Activated CD4-positive, alpha-beta memory T cell treated with anti-CD3 and anti-CD28 coated beads for 36 hours (primary cell): ENCODE measurements at places on chromosomes 12 and 14. TPM values are rescaled to one million over a fixed set of nuclear protein-coding genes. Genes with fewer than 3 reads are reported as not detected.

DNA sequence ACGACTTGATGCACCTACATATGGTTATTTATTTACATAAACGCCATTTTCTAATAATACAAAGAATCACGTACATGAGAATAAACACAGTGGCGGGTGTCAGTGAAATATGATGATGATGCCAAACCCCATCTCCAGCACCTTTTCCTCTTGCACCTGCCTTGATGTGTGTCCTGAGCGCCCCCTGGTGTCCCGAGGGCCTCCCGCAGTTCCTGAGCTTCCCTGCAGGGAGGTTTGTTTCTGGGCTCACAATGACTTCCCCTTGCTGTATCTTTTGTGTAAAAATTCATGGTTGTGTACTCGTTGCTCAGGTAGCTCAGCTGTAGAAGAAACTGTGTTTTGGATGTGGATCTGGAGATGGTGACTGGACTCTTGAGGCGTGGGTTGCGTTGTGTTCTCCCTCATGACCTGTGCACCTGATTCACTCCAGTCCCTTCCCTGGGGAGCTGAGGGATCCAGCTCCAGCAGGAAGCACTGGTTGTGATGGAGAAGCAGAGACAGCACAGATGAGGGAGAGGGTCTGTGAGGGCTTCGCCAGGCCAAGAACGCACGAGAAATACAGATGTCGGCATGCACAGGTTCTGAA is 1037.8 kb downstream of the TMEM121 start:
- H3K27me3 ChIP-seq, result peaks cover 27% of the 10 kb centered on the region
- H3K4me1 ChIP-seq, result no peaks in the 10 kb centered on the region
- no peak overlapping the region for H3K4me3 ChIP-seq
- no peaks in the 10 kb centered on the region for H3K36me3 ChIP-seq

GRCh38 chr12:116353958-116354357 is 76.5 kb upstream of the MED13L start:
- no peaks in the 10 kb centered on the region for H3K36me3 ChIP-seq
- no peak overlapping the region for H3K4me3 ChIP-seq
- no peak overlapping the region for H3K27ac ChIP-seq
- DNase-seq, result no peak
- no peaks in the 10 kb centered on the region for H3K27me3 ChIP-seq

DNA sequence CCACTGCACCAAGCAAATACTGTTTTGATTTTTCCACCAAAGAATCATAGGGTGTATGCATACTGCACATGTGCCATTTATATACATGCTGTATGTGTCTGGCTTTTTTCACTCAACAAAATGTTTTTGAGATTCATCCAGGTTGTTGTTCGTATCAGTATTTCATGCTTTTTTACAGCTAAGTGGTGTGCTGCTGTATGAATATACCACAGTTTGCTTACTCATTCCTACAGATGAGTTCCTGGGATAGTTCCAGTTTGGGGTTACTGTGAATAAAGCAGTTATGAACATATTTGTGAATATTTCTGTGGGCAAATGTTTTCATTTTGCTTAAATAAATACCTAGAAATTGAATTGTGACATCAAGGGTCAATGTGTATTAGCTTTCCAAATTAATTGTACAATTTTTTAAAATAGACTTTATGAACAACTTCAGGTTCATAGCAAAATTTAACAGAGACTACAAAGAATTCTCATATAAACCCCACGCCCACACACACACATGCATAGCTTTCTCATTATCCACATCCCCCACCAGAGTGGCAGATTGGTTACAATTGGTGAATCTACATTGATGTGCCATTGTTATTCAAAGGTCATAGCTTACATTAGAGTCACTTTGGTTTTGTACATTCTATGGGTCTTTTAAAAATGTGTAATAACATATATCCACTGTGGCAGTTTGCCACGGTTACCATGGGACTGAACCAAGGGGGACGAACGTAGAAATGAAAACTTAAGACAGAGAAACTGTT is 6.9 kb upstream of the KRT6A start:
- DNase-seq, result no peak
- no peak overlapping the region for H3K27ac ChIP-seq
- no peaks in the 10 kb centered on the region for H3K4me1 ChIP-seq
- no peak overlapping the region for H3K4me3 ChIP-seq

GRCh38 chr14:77302926-77303325 is 17.8 kb downstream of the POMT2 start:
- no peaks in the 10 kb centered on the region for H3K27me3 ChIP-seq
- DNase-seq, result peak; percentile 83
- no peak overlapping the region for H3K4me3 ChIP-seq
- H3K27ac ChIP-seq, result peak overlapping the region; percentile 84
- H3K36me3 ChIP-seq, result peaks cover under 1% of the 10 kb centered on the region

DNA sequence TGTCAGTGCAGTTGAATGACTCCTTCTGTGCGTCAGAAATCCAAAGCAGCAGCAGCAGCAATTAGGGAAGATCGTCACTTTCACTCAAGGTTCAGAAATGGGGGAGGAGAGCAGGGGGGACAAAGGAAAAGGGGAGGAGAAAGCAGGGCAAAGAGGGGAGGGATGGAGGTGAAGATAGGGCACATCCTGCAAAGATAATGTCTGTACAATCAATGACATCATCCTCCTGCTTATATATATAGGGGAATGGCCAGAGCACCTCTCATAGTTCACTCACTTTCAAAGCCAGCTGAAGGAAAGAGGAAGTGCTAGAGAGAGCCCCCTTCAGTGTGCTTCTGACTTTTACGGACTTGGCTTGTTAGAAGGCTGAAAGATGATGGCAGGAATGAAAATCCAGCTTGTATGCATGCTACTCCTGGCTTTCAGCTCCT is at the start of gene NTS:
NTS (plus strand) TSS at position 265 of the 431 bp plus-strand sequence; CDS start at position 374, 109 bp downstream.
- DNase-seq, result no peak
- no peak within 1 kb of the TSS for H3K4me3 ChIP-seq
- no peaks in the 10 kb centered on the region for H3K27me3 ChIP-seq
- no peaks in the 10 kb centered on the region for H3K4me1 ChIP-seq

DNA sequence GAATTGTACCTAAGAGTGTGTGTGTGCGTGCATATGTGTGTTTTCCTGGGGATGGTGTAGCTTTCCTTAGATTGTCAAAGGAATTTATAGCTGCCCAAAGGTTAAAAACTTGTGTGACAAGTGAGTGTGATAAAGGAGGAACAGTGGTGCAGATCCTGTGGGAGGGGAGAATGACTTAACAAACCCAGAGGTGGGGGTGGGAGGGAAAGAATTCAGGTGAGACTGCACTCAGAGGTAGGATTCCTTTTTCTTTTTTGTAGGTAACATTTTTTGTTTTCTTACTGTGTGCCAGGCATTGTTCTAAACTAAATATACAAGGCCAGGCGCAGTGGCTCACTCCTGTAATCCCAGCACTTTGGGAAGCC is 45.3 kb upstream of the SINHCAF start:
- H3K4me1 ChIP-seq, result no peaks in the 10 kb centered on the region
- no peaks in the 10 kb centered on the region for H3K27me3 ChIP-seq
- H3K36me3 ChIP-seq, result no peaks in the 10 kb centered on the region

TBX5 gene
- not detected for total RNA-seq

TMEM179 gene
- not detected for total RNA-seq

- no peaks in the 10 kb centered on the region for H3K36me3 ChIP-seq
- DNase-seq, result peak; percentile 55
- H3K27me3 ChIP-seq, result peaks cover 2% of the 10 kb centered on the region
- H3K4me3 ChIP-seq, result no peak overlapping the region
These were observed 59.1 kb upstream of the OTOGL start for GRCh38 chr12:80040075-80040738.

SYNDIG1L gene
- not detected for total RNA-seq

DNA sequence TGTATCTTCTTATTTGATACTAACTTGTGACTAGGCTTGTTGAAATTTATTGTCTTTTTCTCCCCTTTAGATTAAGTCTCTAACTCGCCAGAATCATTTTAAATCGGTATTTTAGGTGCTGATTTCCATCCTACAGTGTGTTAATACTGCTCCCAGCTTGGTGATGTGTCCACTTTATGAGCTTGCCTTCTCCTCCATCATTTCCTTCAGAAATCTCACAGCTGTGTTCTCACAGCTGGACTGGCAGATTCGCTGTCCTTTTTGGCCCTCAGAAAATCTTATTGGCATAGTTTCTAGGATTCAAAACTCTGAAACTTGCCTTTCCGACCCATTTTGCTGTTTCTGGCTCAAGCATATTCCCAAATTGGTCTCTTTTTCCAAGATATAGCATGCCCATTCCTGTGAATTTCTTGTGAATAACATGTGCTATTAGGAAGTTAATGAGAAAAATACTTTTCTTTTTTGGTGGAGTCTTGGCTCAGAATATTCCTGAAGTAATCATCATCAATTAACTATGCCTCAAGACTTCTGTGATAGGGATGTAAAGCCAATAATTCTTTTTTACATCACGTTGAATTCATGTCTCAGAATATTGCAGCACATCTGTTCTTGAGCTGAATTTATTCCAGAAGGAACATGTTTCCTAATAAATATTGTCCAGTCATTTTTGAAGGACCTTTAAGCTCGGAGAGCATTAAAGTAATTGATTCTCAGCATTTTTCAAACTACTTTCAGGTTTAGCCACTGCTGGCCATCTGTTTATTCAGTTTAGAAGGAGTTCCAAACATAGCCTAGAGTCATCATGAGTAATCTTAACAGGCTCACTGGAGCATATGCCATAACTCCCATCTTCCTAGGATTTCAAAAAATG is 50.0 kb upstream of the USP44 start:
- no peaks in the 10 kb centered on the region for H3K36me3 ChIP-seq
- no peaks in the 10 kb centered on the region for H3K4me1 ChIP-seq
- no peak for DNase-seq
- no peak overlapping the region for H3K4me3 ChIP-seq

REM2 gene
- total RNA-seq, result 0.77 TPM

C2CD5 gene
- 32.8 TPM for total RNA-seq

GRCh38 chr14:102573591-102574046 is 18.8 kb upstream of the RCOR1 start:
- no peaks in the 10 kb centered on the region for H3K27me3 ChIP-seq
- H3K4me3 ChIP-seq, result no peak overlapping the region
- peaks cover 6% of the 10 kb centered on the region for H3K4me1 ChIP-seq
- H3K27ac ChIP-seq, result no peak overlapping the region
- no peak for DNase-seq
- H3K36me3 ChIP-seq, result no peaks in the 10 kb centered on the region

CARMIL3 gene
- total RNA-seq, result 0.75 TPM

DNA sequence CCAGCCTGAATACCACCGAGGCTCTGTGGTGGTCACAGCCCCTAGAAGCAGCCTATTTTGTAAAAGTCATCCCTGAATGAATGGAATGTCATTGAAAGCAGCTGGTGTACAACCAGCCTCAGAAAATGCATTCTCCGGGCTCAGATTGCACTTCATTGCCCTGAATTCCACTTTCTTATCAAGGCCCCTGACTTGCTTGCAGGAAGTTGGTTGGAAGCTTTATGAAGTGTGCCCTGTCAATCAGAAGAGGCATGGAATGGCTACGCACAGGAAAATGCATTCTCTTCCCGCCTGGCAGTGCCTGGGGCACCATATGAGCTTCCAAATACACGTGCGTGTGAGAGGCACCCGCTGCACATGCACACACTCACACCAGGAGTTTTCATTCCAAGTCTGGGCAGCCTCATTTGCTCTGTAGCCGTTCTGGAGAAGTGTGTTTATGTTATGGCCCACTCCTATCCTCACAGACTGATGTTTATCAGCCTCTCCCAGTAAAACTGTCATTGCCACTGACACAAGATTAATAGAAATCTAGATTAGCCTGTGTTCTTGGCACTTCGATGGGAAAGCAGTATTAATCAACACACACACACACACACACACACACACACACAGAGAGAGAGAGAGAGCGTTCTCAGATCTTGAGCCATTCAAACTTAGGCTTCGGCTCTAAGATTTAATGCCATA is 63.9 kb downstream of the NUAK1 start:
- H3K36me3 ChIP-seq, result no peaks in the 10 kb centered on the region
- H3K27me3 ChIP-seq, result peaks cover 16% of the 10 kb centered on the region
- no peak for DNase-seq
- H3K4me1 ChIP-seq, result no peaks in the 10 kb centered on the region
- no peak overlapping the region for H3K27ac ChIP-seq

- H3K27me3 ChIP-seq, result no peaks in the 10 kb centered on the region
- H3K4me1 ChIP-seq, result peaks cover 21% of the 10 kb centered on the region
- no peak overlapping the region for H3K4me3 ChIP-seq
- H3K36me3 ChIP-seq, result peaks cover 4% of the 10 kb centered on the region
These were observed 115.5 kb downstream of the DYRK2 start for GRCh38 chr12:67764055-67764454.

DNA sequence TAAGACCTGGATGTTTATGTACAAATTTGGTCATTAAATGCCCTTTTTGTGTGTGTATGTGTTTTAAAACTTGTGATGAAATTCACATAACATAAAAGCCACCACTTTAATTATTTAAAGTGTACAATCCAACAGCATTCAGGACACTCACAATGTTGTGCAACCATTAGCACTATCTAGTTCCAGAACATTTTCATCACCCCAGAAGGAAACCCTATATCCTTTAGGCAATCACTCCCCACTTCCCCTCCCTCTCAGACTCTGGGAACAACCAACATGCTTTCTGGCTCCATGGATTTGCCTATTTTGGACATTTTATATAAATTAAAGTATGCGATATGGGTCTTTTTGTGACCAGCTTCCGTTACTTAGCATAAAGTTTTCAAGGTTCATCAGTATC is 124.6 kb downstream of the TTC7B start:
- DNase-seq, result no peak
- no peak overlapping the region for H3K27ac ChIP-seq
- H3K36me3 ChIP-seq, result no peaks in the 10 kb centered on the region
- no peaks in the 10 kb centered on the region for H3K27me3 ChIP-seq
- H3K4me1 ChIP-seq, result no peaks in the 10 kb centered on the region

- H3K4me3 ChIP-seq, result no peak overlapping the region
- no peaks in the 10 kb centered on the region for H3K27me3 ChIP-seq
- no peaks in the 10 kb centered on the region for H3K36me3 ChIP-seq
- H3K4me1 ChIP-seq, result no peaks in the 10 kb centered on the region
These were observed 253.0 kb downstream of the DAD1 start for GRCh38 chr14:22336031-22336430.

LGMN gene
- 9.2 TPM for total RNA-seq

DNA sequence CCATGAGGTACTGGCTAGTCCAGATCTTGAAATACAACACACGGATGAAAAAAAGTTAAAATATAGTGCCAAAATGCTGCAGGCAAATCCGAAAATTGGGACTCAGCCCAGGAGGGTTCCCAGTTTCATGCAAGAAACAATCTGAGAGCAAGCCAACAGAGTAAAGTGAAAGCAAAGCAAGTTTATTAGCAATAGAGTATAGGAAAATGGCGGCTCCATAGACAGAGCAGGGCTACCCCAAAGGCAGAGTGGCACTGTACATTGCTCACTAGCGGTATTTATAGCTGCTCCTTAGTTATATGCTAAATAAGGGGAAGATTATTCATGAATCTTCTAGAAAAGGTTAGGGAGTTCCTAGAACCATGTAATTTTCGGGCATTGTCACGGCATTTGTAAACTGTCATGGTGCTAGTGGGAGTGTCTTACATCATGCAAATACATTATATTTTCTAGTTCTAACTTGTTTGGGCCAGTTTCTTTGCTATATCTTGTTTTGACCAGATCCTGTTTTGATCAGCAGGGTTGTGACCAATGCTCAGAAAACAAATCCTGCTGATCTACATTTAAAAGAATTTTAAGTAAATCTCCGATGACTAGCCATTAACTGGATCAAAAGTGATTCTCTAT is 29.1 kb downstream of the RECQL start:
- H3K4me3 ChIP-seq, result no peak overlapping the region
- peak overlapping the region; percentile 49 for H3K27ac ChIP-seq
- peaks cover 16% of the 10 kb centered on the region for H3K4me1 ChIP-seq
- peaks cover 54% of the 10 kb centered on the region for H3K36me3 ChIP-seq
- no peak for DNase-seq

GRCh38 chr14:89024691-89025090 is 200.2 kb downstream of the TTC8 start:
- H3K4me1 ChIP-seq, result peaks cover 2% of the 10 kb centered on the region
- H3K27ac ChIP-seq, result no peak overlapping the region
- H3K4me3 ChIP-seq, result no peak overlapping the region
- no peaks in the 10 kb centered on the region for H3K36me3 ChIP-seq
- H3K27me3 ChIP-seq, result peaks cover 61% of the 10 kb centered on the region
- DNase-seq, result no peak
